ENCODE measurements at places on chromosomes 7 and 10. TPM values are rescaled to one million over a fixed set of nuclear protein-coding genes. Genes with fewer than 3 reads are reported as not detected.

Gene CTAGE8
- not detected for total RNA-seq

GRCh38 chr7:121748546-121748945 is 124.4 kb upstream of the PTPRZ1 start:
- DNase-seq = no peak
- H3K36me3 ChIP-seq = no peaks in the 10 kb centered on the region
- H3K4me3 ChIP-seq = no peak overlapping the region
- H3K4me1 ChIP-seq = no peaks in the 10 kb centered on the region
- no peaks in the 10 kb centered on the region for H3K27me3 ChIP-seq

- no peak overlapping the region for H3K27ac ChIP-seq
- no peak overlapping the region for H3K4me3 ChIP-seq
- DNase-seq = no peak
- H3K27me3 ChIP-seq = no peaks in the 10 kb centered on the region
- H3K4me1 ChIP-seq = no peaks in the 10 kb centered on the region
These were observed 170.8 kb upstream of the TCF7L2 start for GRCh38 chr10:112779025-112779770.

- no peaks in the 10 kb centered on the region for H3K4me1 ChIP-seq
- H3K27ac ChIP-seq = no peak overlapping the region
- H3K27me3 ChIP-seq = no peaks in the 10 kb centered on the region
- DNase-seq = no peak
These were observed 58.3 kb downstream of the WIPF3 start for GRCh38 chr7:29864656-29865055.

Gene MOGAT3
- total RNA-seq = not detected

Gene CCDC172
- not detected for total RNA-seq

Gene ANKRD1
- not detected for total RNA-seq

- H3K4me1 ChIP-seq = peaks cover 10% of the 10 kb centered on the region
- no peak for DNase-seq
- no peak overlapping the region for H3K27ac ChIP-seq
- H3K36me3 ChIP-seq = no peaks in the 10 kb centered on the region
These were observed 15.1 kb downstream of the CAMK2B start for GRCh38 chr7:44310221-44310848.

- H3K27me3 ChIP-seq = no peaks in the 10 kb centered on the region
- peak; percentile 60 for DNase-seq
- H3K4me3 ChIP-seq = no peak overlapping the region
- H3K27ac ChIP-seq = no peak overlapping the region
These were observed 19.2 kb downstream of the GNA12 start for GRCh38 chr7:2824678-2825461.

DNA sequence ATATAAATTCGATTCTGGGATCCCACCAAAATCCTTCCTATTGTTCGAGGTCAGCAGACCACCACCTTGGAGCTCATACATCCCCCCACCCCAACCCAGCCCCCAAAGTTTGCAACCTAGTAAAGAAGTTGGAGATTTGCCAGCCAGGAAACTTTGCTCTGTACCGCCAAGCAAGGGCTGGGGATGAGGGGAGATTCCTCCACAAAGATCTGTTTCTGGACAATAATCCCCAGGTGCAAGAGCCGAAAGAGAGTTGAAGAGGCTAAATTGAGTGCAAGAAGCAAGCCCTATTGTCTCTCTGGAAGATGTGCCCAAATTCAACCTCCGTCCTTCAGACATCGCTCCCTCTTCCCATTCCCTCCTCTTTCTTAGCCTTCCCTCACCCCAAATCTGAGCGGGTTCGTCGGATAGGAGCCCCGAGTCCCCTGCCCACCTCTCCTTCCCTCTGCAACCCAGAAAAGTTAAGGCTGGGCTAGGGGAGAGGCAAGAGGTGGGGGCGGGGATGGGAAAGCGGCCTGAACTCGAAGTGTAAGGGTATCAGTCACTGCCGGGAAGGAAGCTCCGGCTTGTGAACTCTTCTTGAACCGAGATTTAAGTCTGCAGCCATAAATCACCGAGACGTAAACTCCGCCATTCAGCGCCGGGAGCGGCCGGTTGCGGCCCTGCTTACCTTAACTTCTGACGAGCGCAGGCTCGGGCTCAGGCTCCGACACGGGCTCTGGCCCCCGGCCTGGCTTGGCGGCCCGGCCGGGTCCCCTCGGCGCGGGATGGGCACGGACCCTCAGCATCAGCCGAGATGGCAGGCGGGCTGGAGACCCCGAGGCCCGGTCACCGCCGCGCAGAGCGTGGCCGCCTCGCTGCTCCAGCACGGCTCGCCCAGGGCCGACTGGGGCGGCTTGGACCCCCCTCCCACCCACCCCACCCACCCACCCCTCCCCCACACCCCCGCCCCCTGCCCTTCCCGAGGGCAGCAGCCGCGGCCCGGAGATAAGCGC is 10.8 kb upstream of the HOXA2 start:
- H3K36me3 ChIP-seq = no peaks in the 10 kb centered on the region
- peak overlapping the region; percentile 63 for H3K4me3 ChIP-seq
- no peaks in the 10 kb centered on the region for H3K27me3 ChIP-seq

Gene TEX47
- total RNA-seq = not detected

Gene LRIT1
- total RNA-seq = not detected

DNA sequence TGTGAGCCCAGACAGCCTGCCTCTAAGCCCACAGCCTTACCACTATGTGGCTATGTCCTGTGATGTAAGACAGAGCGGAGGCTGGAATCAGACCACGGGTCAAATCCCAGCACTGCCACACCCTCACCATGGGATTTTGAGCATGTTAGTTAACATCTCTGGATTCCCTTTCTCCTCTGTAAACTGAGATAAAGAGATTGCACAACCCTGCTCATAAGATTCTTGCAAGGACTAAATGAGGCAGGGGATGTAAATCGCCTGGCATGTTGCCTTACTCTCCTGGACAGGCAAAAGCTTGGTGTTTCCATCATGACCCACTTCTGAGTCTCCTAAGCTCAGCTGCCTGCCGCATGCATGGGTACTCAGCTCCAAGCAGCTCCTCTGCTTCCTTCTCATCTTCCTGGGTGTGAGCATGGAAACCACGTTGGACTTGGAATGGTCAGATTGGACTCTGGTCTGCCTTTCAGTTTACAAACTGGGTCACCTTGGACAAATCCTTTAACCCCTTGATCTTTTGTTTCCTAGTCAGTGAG is 41.3 kb upstream of the MTURN start:
- no peak overlapping the region for H3K27ac ChIP-seq
- no peak overlapping the region for H3K4me3 ChIP-seq
- H3K4me1 ChIP-seq = no peaks in the 10 kb centered on the region
- peak; percentile 62 for DNase-seq
- no peaks in the 10 kb centered on the region for H3K27me3 ChIP-seq

Gene TRIM50
- total RNA-seq = 0.71 TPM
